Hematopoietic multipotent progenitor cell treated with erythropoietin and hydrocortisone succinate and interleukin-3 and kit ligand, for 8 days (in vitro differentiated cells): ENCODE measurements at places on chromosomes 5 and 9.
A peak's percentile ranks its signal among the peaks of the same experiment; 100 is the strongest.

DNA sequence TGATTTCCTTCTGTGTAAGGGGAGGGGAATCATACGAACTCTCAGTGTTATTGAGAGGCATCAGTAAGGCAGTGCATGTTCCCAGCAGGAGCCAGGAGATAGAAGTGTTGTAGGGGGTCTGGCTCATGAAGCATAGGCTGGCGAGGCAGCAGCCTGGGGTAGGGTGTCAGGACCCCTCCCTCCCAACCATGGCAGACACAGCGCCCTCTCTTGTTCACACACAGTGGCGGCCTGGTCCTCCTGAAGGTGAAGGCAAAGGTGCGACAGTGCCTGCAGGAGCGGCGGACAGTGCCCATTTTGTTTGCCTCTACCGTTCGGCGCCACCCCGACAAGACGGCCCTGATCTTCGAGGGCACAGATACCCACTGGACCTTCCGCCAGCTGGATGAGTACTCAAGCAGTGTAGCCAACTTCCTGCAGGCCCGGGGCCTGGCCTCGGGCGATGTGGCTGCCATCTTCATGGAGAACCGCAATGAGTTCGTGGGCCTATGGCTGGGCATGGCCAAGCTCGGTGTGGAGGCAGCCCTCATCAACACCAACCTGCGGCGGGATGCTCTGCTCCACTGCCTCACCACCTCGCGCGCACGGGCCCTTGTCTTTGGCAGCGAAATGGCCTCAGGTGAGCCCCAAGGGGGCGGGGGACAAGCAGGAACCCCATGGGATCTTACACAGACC, 4.7 kb downstream of the SLC27A4 start:
- DNase-seq, result no peak

DNA sequence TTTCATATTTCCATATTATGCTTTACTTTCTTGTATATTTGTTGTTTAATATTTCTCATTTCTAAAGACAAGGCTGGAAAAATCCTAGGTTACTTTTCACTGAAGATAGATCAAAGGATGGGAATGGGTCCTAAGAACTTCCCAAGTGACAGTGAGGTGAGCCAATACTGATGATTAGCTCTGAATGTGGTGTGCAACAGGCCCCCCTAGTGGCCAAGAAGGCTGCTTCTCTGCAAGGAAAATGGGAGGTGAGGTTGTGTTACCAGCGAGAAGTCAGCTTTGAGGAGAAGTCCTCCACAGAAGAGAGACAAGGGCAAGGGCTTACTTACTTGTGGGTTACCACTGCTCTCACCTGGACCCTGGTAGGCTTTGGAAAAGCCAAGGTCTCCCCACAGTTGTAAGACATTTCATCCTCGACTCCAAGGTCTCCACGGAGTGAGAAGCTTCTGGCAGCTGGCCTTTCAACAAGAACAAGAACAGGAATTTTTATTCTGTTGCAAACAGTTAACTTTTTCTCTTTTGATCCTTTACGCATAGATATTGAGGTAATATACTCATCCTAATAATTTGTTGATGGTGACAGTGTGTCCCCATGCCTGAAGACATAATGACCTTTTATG, 69.9 kb downstream of the MAMDC2 start:
- peak; percentile 41 for DNase-seq

DNA sequence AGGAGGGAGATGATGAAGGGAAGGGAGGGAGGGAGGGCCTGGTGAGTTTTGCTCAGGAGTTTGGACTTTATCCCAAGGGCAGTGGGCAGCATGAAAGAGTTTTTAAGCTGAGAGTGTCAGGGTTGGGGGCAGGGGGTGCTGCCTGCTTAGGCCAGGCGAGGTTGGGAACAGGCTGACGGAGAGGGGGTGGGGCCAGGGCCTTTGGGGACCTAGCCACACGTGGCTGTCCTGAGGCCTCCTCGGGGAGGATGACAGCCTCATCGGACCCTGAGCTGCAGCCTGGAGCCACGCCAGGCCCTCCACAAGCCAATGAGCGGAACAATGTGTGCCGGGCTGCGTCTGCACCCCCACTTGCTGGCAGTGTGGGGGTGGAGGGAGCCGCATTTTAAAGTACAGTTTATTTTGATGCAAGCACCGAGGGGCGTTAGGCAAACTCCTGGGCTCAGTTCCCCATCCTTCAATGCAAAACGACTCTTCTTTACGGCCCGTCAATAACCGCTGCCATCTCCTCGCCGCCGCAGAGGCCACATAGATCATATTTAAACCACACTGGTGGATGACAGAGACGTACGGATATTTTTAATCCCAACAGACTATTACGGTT, 5.3 kb upstream of the RXRA start:
- DNase-seq, result no peak

- no peak for DNase-seq
Observed at GRCh38 chr5:104431981-104432380, 869.4 kb upstream of the NUDT12 start.

- peak; percentile 58 for DNase-seq
Observed at GRCh38 chr5:27020973-27021372, 17.4 kb downstream of the CDH9 start.

GRCh38 chr5:131246504-131246903, 17.3 kb upstream of the CDC42SE2 start:
- DNase-seq, result no peak

DNA sequence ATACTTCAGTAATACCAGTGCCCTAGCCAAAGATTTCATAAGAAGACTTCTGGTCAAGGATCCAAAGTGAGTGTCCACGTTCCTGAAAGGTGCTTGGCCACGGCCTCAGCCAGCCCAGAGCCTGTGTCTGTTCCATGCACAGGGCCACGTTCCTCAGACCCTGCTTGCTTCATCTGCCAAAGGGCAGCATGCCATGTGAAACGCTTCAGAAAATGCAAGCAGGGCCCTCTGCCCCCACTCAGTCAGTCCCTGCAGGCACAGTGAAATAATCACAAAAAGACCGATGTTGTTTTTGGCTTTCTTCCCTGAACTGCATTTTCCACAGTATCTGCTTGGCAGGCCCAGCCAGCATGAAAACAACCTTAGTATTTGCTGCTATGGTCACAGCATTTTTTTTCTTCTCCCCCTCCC, 85.5 kb upstream of the CTSL start:
- DNase-seq, result no peak

- no peak for DNase-seq
Observed at GRCh38 chr5:14213813-14214585, 70.9 kb downstream of the TRIO start.

DNA sequence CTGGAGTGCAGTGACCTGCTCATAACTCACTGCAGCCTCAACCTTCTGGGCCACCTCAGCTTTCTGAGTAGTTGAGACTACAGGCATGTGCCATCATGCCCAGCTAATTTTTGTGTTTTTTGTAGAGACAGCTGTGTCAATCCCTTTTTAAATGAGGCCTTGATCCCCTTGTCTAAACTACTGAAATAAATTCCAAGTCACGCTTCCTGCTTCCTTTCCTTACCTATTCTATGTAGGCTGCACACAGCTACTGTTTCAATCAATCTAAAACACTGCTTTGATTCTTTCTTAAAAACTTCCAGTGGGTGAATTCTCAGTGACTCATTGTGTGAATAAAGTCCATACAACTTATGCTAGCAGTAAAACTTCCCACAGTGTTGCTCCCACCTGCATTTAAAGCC, 2.9 kb upstream of the C7 start:
- DNase-seq, result no peak

- no peak for DNase-seq
Observed at GRCh38 chr5:96331681-96332361, 101.2 kb downstream of the PCSK1 start.

GRCh38 chr5:1764606-1764960, 35.1 kb downstream of the MRPL36 start:
- DNase-seq, result no peak

GRCh38 chr5:53357439-53357838, 123.0 kb upstream of the FST start:
- DNase-seq, result no peak

DNA sequence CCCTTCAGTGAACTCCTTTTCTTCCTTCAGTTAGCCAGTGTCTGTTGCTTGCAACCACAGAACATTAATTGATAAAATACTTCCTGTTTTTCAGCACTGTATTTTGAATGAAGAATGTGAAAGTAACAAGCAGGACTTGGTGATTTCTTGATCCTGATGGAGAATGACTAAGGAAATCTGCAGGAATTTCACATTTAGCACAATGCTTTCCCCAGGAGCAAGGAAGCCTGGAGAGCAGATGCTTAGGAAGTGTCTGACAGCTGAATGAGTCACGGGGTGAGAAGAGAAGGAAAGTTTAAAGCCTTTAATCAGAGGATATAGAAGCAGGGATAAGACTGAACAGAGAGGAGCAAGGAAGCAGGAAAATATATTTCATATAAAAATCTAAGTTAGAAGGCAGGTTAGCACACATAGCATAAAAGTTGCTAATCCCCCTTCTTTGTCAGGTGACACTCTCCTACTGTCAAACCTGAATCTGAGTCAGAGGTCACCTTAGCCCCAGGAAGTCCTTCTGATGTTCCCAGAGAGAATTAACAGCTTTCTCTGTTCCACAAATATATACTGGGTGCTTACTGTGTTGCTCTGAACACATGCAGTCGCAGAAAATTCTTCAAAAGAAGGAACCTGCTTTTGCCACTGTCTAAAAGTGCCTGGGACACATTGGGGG, 59.7 kb downstream of the GNA14 start:
- peak; percentile 14 for DNase-seq

- no peak for DNase-seq
Observed at GRCh38 chr5:103243665-103244064, 14.9 kb upstream of the MACIR start.

DNA sequence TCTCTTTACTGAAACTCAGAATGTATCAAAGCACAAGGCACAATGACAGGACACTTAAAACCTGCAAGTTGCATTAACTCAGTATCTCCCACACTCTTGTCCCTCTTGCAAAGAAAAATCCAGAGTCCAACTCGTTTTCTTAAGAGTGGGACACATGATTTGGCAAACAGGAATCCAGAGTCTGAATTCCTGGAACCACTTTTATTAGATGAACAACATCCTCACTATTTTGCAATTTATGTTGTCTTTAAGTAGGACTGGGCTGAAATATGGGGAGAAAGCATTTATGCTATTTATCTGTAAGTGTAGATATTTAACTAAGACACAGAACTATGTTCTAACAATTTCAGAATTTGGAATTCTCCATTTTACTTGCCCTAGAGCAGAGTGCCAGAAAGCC, 69.1 kb downstream of the ABCA1 start:
- DNase-seq, result no peak

DNA sequence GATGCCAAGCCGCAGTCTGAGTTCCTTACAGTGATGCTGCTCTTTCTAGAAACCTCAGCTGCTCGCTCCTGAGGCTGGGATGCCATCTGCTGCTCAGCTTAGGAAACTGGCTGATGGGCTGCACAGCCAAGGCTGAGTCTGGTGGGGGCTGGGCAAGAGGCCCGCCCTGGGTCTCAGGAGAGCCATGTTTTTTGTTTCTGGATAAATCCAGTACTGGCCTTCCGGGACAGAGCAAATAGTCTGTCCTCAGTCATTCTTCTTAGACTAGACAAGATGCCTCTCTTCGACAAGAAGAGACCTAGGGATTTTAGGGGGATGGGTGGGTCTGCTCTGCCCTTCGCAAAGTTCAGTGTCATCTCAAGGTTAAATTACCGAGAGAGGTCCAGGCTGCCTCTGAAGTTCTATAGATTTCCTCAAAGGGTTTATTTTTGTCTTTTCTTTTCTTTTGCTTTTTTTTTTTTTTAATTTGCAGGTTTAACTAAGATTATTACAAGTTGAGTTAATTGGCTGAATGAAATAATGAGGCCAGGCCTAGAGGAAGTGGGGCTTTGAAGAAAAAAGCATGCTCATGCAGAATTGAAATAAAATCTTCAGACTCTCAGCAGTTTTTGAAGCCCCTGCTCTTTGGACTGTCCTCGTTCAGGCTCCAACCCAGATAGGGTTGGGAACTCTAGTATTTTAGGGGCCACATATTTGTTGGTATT, 30.6 kb upstream of the MATR3 start:
- DNase-seq, result peak; percentile 93

DNA sequence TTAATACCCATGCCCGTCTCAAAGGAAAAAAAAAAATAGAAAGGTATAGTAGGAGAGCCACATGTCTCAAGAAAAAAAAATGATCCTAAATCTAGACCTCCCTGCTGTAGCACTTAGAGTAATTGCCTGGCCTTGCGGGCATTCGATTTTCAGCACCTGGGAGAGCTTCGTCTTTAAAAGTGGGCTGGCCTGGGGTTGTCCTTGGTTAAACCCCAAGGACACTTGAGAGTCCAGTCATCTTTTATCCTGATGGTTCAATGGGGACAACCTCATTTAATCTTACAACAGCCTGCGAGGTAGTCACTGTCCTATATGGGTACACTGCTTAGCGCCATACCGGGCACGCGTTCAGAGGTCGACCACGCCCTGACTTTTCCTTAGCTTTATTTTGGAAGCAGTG, 60.1 kb downstream of the MAT2B start:
- no peak for DNase-seq

GRCh38 chr5:35799181-35799580, 57.5 kb upstream of the IL7R start:
- DNase-seq, result no peak

- no peak for DNase-seq
Observed at GRCh38 chr5:178281331-178281730, 48.7 kb upstream of the PHYKPL start.

- DNase-seq, result peak; percentile 3
Observed at GRCh38 chr9:219670-220365, 5.2 kb downstream of the DOCK8 start.

DNA sequence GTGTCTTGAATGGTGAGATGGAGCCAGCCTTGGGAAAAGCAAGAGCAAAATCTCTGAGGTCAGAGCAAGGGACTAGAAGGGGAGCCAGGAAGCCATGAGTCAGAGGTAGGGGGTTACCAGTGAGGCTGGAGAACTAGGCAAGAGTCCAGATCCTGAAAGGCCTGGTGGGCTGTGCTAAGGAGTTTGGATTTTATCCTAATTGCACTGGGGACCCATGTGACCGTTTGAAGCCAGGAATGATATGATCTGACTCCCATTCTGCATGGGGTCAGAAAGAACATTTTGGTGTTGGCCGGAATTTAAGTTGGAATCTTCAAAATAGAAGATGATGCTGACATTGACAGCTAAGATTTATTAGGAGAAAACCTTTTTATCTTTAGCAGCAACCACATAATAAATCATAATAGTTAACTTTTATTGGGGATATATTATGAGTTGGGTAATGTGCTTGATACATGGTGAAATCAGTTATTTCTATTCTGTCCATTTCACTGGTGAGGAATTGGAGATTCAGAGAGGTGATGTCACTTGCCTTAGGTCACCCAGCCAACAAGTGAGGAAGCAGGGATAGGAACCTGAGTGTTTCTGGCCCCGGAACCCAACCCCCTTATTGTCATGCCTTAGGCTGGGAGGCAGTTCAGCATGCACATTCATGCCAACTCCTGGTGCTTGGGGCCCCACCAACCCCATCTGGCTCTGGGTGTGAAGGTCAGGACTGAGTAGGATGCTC, 61.5 kb upstream of the RARS1 start:
- DNase-seq, result no peak
